Activated B cell treated with CpG ODN at 0.5 μM for 24 hours (primary cell): ENCODE measurements at places on chromosomes 6 and 20. TPM values are rescaled to one million over a fixed set of nuclear protein-coding genes. Genes with fewer than 3 reads are reported as not detected.

Gene ZNF512B
- 10.2 and 12.0 TPM in 2 replicates for total RNA-seq

Gene SNAP25
- total RNA-seq: not detected in 2 replicates

Gene PBOV1
- not detected in 2 replicates for total RNA-seq

Gene CD109
- total RNA-seq: 0.61 and 0.69 TPM in 2 replicates

Gene PREX1
- 65.0 and 71.4 TPM in 2 replicates for total RNA-seq

Gene SNPH
- 0.86 and 1.0 TPM in 2 replicates for total RNA-seq

Gene EGFL8
- total RNA-seq: 2.2 and 3.4 TPM in 2 replicates

Gene EMILIN3
- not detected in 2 replicates for total RNA-seq

Gene HAO1
- not detected in 2 replicates for total RNA-seq

Gene HLA-DRB1
- 621 and 630 TPM in 2 replicates for total RNA-seq

Gene PRR18
- total RNA-seq: 0.10 TPM in 1 of 2 replicates, not detected in the other

Gene RAB32
- not detected in 2 replicates for total RNA-seq

Gene PLEKHG1
- total RNA-seq: 199 and 219 TPM in 2 replicates

Gene SMAP1
- 20.7 and 21.6 TPM in 2 replicates for total RNA-seq

Gene C20orf202
- not detected in 2 replicates for total RNA-seq

Gene DDX43
- 1.4 and 1.6 TPM in 2 replicates for total RNA-seq

Gene KIF13A
- 13.1 and 14.1 TPM in 2 replicates for total RNA-seq

Gene DLL1
- 0.32 and 0.53 TPM in 2 replicates for total RNA-seq

Gene CST4
- not detected in 2 replicates for total RNA-seq

Gene ESR1
- 10.9 and 17.5 TPM in 2 replicates for total RNA-seq

Gene DEFB132
- total RNA-seq: not detected in 2 replicates

Gene SAMD3
- 0.37 TPM in 1 of 2 replicates, not detected in the other for total RNA-seq
